ENCODE measurements at places on chromosomes 6 and 20. TPM values are rescaled to one million over a fixed set of nuclear protein-coding genes. Genes with fewer than 3 reads are reported as not detected.

DNA sequence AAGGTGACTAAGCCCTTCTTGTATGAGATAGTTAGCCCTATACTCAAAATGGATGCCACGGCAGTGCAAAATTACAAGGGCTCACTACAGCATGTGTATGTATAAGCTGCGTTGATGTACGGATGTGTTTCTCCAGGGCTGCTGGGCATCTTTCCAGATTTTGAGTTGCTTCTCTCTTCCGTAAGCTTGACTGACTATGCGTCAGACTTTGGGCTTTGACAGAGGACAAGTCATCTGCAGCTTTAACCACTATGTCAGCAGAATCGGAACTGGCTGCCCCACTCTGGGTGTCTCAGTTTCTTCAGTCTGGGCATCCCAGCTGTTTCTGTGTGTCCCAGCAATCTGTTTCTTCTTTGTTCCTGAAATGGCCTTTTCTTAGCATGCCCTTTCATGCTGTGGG is 241.6 kb downstream of the BTBD3 start:
- DNase-seq: no peak

DNA sequence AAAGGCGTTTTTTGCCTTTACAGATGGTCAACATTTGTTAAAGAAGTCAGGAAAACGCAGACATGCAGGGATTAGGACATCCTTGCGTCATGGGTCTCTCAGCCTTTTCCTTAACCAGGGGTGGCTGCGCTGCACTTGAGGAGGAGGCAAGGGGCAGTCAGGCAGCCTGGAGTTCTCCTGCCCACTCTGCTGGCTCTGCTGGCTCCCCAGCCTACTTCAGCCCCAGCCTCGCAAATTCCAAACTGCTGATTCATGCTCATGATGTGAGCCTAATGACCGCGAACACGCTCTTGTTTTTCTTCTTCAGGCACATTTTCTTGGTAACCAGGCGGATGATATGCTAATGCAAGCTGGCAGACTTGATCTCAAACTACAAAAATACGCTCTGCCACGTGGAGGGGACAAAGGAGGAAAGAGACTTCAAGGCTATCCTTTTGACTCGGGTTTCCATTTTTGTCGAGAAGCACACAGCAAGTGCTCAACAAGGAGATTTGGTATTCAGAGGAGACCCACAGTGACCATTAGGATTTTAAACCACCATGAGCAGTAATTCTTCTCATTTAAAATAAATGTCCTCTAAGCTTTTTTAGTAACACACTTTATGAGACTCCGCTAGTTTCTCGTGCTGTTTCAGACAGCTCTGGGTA is 290.3 kb upstream of the STXBP5 start:
- peak; percentile 99 for DNase-seq

DNA sequence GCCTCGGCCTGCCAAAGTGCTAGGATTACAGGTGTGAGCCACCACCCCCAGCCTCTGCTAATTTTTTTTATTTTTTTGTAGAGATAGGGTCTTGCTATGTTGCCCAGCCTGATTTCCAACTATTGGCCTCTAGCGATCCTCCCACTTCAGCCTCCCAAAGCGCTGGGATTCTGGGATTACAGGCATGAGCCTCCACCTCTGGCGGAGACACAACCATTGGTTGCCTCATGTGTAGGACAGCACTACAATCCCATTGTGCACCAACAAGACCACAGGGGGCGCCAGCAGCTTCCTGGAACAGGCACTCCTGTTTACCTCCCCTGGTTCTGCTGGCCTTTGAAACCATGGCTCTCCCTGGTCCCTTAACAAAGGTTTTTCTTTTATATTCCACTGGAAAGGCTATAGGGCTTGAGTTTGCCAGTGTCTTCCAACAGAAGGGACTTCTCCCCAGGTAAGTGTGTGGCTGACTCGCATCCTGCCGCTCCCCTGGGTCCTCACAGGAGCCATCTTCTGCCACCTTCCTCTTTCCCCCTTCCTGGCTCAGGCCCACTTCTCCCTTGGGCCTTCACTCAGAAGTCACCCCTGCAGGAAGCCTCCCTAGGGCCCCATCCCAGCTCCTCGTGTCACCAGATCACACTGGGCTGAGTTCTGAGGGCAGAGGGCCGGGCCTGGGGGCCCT is 39.2 kb upstream of the TLDC2 start:
- DNase-seq: no peak

DNA sequence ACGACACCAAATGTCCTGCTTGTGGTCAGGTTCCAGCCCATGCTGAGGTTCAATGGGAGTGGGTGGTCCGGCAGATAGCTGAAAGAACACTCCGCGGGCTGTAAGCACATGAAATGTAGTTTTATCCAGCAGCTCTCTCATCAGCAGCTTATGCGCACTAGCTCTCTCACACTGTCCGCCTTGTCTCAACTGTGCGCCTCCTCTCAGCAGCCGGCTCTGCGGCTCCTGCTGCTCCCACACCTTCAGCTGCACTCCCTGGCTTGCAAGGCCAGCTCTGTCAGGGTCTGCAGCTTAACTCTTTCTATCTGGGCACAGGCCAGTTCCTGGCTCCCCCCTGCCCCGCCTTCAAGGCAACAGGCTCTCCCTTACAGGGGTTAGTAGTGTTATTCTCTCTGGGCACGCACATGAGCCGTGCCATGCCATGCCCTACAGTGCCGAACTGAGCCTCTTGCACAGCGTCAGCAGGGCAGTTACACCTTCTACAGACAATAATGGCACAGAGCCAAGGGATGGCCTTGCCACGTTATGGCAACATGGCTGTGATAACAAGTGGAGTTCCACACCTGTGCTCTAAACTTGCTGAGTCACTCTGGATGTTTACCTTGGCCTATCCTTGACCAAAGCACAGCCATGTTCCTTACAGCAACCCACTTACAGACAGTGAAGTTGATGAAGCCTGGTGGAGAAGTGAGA is 84.0 kb upstream of the LRFN2 start:
- DNase-seq: no peak

The TENT5A gene
- total RNA-seq: 4.3 TPM

The TTK gene
- 5.5 TPM for total RNA-seq

Data from kidney epithelial cell (primary cell).